ENCODE measurements at places on chromosomes 5 and 9. TPM values are rescaled to one million over a fixed set of nuclear protein-coding genes. Genes with fewer than 3 reads are reported as not detected.

UGT3A1 gene
- not detected for total RNA-seq

GRCh38 chr9:109122726-109123621 lies 3.2 kb upstream of the TMEM245 start:
- DNase-seq, result peak; percentile 60

NOXA1 gene
- total RNA-seq, result 1.2 TPM

- DNase-seq, result no peak
Measured at GRCh38 chr5:143781993-143782520, 29.9 kb upstream of the HMHB1 start.

GRCh38 chr9:5718296-5719032 lies 89.6 kb downstream of the RIC1 start:
- DNase-seq, result no peak

- DNase-seq, result no peak
Measured at GRCh38 chr5:98993512-98993911, 64.7 kb upstream of the CHD1 start.

CYLC2 gene
- total RNA-seq, result not detected

- no peak for DNase-seq
Measured at GRCh38 chr5:37739817-37740261, 100.0 kb downstream of the GDNF start.

- no peak for DNase-seq
Measured at GRCh38 chr5:108461628-108462367, 79.9 kb upstream of the FBXL17 start.

GRCh38 chr5:1749346-1750124 lies 50.1 kb downstream of the MRPL36 start:
- no peak for DNase-seq

GRCh38 chr5:65014769-65015168 lies 246.0 kb downstream of the CWC27 start:
- no peak for DNase-seq

DNA sequence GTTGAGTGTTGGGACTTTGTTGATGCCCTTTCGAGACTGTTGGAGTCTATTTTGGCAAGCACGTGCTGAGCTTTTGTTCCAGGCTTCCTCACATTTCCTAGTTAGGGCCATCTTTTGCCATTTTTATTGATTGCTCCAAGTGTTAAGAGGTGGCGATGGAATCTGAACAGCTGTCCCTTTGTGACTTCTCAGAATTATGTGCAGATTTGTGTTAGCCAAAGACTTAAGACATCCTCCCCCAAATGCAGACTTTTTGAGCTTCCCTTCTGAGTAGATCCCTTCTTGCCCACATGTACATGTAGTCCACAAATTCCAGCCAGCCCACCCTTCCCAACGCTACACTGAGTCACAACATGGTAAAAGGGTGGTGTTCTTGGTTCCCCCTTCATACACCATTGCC lies 59.2 kb downstream of the SPIN1 start:
- no peak for DNase-seq

GRCh38 chr5:90173299-90174030 lies 236.1 kb downstream of the CETN3 start:
- no peak for DNase-seq

DNA sequence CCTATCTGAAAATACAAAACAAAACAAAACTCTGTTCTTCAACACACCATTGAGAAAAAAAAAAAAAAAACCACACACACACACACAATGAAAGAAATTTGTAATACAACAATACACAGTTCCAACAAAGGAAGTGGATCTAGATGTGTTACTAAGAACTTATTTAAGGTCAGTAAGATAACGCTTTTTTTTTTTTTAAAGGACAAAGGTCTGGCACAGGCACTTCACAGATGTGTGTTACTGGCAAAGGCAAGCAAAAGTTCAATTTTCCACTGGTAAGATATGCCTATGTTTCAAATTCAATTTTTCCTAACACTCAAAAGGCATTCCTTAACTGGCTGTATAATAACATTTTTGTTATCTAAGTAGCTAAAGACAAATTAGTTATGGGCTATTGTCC lies 3.6 kb downstream of the RFK start:
- no peak for DNase-seq

GRCh38 chr5:181190711-181191525 lies 14.1 kb downstream of the TRIM7 start:
- no peak for DNase-seq

INSL6 gene
- not detected for total RNA-seq

Data from HepG2 (cell line).